Activated T-cell treated with anti-CD3 and anti-CD28 coated beads, Interleukin-2, amount 50 U/mL, for 72 hours (primary cell): ENCODE measurements at places on chromosomes 5 and 9.

- no peak for DNase-seq
Measured at GRCh38 chr5:37696190-37697021, 143.4 kb downstream of the GDNF start.

DNA sequence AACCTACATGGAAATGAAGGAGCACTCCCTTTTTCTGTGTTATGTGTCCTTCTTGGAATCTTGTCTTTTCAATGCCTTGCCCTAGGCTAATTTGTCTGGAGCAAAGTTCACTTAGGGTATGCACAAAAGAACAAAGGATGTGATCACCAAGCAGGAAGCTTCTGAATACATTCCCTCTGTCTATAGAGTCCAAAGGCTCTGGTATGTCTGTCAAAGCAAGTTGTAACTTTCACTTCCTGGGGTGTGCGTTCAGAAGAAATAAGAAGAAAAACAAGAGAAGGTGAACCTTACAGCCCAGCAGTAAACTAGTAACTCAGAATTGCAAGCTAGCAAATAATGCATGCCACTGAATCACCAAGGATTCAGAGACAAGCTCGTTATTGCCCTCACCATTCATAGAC lies 31.7 kb upstream of the CDH6 start:
- no peak for DNase-seq

- no peak for DNase-seq
Measured at GRCh38 chr9:134966270-134966669, 48.6 kb upstream of the FCN1 start.

DNA sequence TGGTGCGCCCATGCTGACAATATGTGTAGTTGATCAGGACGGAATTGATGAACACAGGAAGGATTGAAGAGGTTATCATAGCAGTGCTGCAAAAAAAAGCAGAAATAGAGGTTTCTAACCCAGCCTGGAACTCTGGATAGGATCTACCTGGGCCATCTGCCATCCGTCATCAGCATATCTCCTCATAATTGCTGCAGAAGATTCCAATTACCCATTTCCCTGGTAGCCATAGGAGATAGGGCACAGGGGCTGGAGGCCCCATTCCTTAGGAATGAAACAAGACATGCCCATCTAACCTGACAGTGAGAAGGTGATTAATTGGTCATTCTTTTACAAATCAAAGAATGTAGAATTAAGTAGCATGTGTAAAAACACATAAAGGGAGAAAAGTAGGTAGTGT lies 60.3 kb upstream of the TRIM32 start:
- no peak for DNase-seq

GRCh38 chr5:170151097-170151831 lies 45.6 kb downstream of the FOXI1 start:
- DNase-seq = no peak

DNA sequence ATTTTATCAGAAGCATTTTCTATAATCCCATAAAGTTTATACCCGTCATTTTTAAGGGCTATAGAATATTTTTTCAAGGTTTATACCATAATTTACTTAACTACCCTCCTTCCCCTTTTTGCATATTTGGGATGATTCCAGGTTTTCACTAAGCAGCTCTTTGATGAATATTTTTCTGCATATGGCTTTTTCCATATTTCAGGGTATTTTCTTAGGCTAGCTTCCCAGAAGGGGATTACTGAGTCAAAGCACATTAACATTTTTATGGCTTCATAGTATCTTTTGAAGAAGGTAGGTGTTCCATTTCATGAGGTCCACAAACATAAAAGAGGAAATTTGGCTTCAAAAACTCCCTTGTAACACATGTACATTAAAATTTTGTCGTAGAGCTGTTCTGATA lies 14.6 kb upstream of the COL15A1 start:
- no peak for DNase-seq

- no peak for DNase-seq
Measured at GRCh38 chr5:68181039-68181599, 34.4 kb upstream of the PIK3R1 start.

- DNase-seq = no peak
Measured at GRCh38 chr5:169183576-169183975, 117.4 kb downstream of the SLIT3 start.

GRCh38 chr5:17839848-17840247 lies 205.6 kb downstream of the TAF11L14 start:
- no peak for DNase-seq
